ENCODE measurements at places on chromosomes 11 and 22. TPM values are rescaled to one million over a fixed set of nuclear protein-coding genes. Genes with fewer than 3 reads are reported as not detected.

POU2AF2 gene
- 0.86 TPM for total RNA-seq

P2RX3 gene
- not detected for total RNA-seq

GRCh38 chr22:18063306-18063705, 14.5 kb upstream of the PEX26 start:
- H3K27me3 ChIP-seq: no peaks in the 10 kb centered on the region
- no peaks in the 10 kb centered on the region for H3K36me3 ChIP-seq
- peaks cover 17% of the 10 kb centered on the region for H3K4me1 ChIP-seq
- DNase-seq: no peak
- H3K4me3 ChIP-seq: no peak overlapping the region

GRCh38 chr11:3855808-3856491, 486 bp downstream of the STIM1 start:
- H3K4me1 ChIP-seq: peaks cover 64% of the 10 kb centered on the region
- H3K27ac ChIP-seq: peak overlapping the region; percentile 100
- H3K36me3 ChIP-seq: no peaks in the 10 kb centered on the region
- no peaks in the 10 kb centered on the region for H3K27me3 ChIP-seq

DNA sequence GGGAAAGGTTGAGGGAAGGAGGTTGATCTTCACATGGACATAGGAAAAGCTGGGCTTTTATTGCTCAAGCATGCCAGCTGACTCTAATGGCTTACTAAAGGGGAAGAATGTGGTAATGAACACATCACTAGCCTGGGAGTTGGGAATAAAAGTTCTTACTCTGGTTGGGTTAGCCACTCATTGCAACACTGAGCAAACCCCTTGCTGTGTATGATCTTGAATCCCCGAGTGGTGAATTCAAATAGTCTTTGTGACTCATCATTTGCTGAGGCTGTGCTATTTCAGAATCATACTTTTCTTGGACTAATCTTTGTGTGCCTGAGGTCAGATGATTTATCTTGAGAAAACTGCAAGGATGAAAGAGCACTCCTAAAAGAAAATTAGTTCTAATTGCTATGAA, 304.1 kb upstream of the ANO5 start:
- H3K36me3 ChIP-seq: no peaks in the 10 kb centered on the region
- H3K4me1 ChIP-seq: no peaks in the 10 kb centered on the region
- peak; percentile 21 for DNase-seq
- no peaks in the 10 kb centered on the region for H3K27me3 ChIP-seq
- no peak overlapping the region for H3K4me3 ChIP-seq
- no peak overlapping the region for H3K27ac ChIP-seq

DNA sequence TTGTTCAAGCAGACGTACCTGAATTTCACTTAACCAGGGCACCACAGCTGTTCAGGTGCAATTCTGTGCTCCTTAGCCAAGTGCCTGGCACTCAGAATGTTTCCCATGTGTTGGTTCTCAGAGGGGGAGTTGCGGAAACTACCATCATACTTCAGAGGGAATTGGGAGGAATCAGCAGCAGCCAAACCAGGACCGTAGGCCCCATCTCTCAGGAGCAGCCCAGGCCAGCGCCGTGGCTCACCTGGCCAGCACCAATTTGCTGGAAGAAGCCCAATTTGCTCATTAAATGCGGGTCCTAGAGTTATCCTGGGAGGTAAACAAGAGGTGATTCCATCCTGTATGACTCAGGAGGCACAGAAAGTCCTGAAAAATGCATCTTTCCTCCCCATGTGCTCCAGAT, 435.4 kb downstream of the BRD1 start:
- no peaks in the 10 kb centered on the region for H3K36me3 ChIP-seq
- DNase-seq: no peak
- H3K27ac ChIP-seq: no peak overlapping the region
- H3K27me3 ChIP-seq: no peaks in the 10 kb centered on the region

GRCh38 chr11:62169448-62169847, 20.6 kb upstream of the SCGB1D1 start:
- H3K36me3 ChIP-seq: no peaks in the 10 kb centered on the region
- no peaks in the 10 kb centered on the region for H3K27me3 ChIP-seq

DNA sequence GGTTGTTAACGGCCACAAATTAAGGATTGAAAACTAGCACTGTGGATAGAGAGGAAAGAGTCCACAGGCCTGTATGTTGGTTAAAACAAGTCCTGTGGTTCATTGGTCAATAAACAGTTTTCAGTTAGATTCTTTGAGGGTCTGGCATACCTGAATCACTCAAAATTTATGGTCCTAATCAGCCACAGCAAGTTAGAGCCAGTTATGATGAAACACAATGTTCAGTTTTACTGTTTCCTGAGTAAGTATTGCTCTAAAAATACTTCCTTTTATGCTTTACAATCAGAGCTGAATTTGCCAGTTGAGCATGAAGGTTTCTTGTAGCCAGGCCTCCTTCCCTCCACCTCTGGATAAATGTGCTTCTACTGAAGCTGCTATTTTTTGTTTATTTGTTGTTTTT, 12.9 kb upstream of the CAT start:
- no peaks in the 10 kb centered on the region for H3K4me1 ChIP-seq
- no peak overlapping the region for H3K4me3 ChIP-seq
- H3K27ac ChIP-seq: no peak overlapping the region
- no peaks in the 10 kb centered on the region for H3K36me3 ChIP-seq
